ENCODE measurements at places on chromosomes 6 and 20.
A peak's percentile ranks its signal among the peaks of the same experiment; 100 is the strongest.

DNA sequence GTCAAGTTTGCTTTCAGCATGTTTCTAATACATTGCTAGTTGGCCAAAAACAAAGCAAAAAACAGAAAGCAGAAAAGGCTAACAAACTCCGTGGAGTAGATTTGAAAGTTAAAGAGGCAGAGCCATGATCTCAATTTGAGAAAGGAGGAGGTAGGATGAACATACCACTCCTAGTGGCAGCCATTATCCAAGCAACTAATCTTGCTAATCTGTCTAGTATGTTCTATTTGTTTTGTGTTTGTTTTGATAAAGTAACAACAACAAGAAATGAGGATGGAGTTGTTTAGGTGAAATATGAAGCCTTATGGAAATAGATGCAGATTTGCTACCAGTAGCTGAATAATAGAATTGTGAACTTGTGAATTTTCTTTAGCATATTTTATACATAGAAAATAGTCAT is 295.5 kb upstream of the PRDM1 start:
- no peak for DNase-seq

GRCh38 chr6:139518556-139519091 is 144.2 kb upstream of the CITED2 start:
- no peak for DNase-seq

- DNase-seq, result no peak
Measured at GRCh38 chr6:45424451-45424861, 46.7 kb upstream of the SUPT3H start.

- DNase-seq, result no peak
Measured at GRCh38 chr6:159963111-159963510, 5.8 kb upstream of the IGF2R start.

DNA sequence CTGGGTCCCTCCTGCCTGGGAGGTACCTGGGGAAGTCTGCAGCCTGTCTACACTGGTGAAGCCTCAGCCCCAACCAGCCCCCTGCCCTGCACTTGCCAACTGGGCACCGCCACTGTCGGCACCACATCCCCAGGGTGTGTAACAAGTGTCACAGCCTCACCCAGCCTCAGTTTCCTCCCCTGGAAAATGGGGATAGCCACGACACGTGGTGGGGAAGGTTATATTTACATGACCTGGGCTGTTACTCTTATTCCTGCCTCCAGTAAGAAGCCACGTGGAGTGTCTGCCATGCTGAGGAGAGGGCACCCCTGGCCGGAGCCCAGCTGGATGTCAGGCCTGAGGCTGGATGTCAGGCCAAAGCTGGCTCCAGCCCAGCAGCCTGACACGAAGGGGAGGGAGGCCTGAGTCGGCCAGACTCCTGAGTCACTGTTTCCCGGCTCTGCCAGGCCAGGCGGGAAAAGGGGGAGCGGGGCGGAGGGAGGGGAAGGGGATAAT is 44.9 kb downstream of the SNAI1 start:
- peak; percentile 74 for DNase-seq

DNA sequence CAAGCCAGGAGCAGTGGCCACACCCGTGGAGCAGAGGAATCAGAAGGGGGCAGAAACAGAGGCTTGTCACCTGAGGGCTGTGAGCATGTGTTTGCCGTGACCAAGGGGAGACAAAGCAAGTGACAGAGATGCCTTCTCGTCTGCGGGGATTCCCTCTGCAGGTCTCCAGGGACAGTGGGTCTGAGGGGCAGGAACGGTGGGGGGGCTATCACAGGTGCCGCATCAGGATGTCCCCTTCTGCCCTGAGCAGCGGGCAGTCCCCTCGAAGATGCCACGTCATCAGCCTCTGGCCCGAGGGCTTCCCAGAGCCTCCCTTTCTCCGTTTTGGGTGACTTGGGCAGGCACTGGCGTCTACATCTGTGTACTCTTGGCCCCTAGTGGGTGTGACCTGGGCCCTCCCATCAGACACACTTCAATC is 338.7 kb downstream of the PREX1 start:
- DNase-seq, result no peak

- DNase-seq, result no peak
Measured at GRCh38 chr6:153401751-153402150, 270.7 kb upstream of the RGS17 start.

DNA sequence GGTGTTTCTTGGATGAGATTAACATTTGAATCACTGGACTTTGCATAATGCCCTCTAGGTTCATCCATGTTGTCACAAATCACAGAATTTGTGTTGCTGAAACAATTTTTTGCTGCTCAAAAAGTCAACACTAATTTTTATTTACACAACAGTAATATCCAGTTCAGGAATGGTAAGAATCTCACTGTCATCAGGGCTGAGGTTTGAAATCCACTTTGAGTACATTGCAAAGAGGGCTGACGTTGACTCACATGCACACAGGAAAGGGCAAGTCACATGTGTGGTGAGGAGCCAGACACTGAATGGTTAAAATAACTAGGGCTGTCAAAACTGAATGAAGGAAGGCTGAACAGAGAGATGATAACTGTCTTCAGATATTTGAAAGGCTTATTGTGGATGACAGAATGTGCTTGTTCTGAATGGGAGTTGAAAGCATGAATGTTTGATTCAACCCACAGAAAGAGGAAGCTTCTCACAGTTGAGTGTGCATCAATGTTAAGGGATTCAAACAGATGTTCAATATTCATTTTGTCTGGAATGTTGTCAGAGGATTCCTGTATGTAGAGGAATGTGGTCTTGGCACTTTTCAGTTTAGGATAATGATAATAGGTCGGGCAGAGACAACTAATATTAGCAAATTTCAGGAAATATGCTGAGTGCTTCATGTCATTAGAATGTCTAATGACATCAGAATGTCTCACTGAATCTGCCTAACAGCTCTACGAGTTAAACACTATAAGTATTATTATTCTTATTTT is 3.6 kb upstream of the ADGRG6 start:
- no peak for DNase-seq

- no peak for DNase-seq
Measured at GRCh38 chr6:157068691-157069324, 254.5 kb downstream of the TMEM242 start.

Measured in mucosa of descending colon (tissue), 3 donors.